ENCODE measurements at places on chromosomes 13 and 19. TPM values are rescaled to one million over a fixed set of nuclear protein-coding genes. Genes with fewer than 3 reads are reported as not detected.
A peak's percentile ranks its signal among the peaks of the same experiment; 100 is the strongest.

GRCh38 chr19:58401840-58402421 lies 6.5 kb downstream of the RNF225 start:
- peak overlapping the region; percentile 69 for H3K27ac ChIP-seq
- no peaks in the 10 kb centered on the region for H3K36me3 ChIP-seq
- no peaks in the 10 kb centered on the region for H3K4me1 ChIP-seq
- peak overlapping the region; percentile 41 for H3K4me3 ChIP-seq
- H3K27me3 ChIP-seq = peaks cover 1% of the 10 kb centered on the region

DNA sequence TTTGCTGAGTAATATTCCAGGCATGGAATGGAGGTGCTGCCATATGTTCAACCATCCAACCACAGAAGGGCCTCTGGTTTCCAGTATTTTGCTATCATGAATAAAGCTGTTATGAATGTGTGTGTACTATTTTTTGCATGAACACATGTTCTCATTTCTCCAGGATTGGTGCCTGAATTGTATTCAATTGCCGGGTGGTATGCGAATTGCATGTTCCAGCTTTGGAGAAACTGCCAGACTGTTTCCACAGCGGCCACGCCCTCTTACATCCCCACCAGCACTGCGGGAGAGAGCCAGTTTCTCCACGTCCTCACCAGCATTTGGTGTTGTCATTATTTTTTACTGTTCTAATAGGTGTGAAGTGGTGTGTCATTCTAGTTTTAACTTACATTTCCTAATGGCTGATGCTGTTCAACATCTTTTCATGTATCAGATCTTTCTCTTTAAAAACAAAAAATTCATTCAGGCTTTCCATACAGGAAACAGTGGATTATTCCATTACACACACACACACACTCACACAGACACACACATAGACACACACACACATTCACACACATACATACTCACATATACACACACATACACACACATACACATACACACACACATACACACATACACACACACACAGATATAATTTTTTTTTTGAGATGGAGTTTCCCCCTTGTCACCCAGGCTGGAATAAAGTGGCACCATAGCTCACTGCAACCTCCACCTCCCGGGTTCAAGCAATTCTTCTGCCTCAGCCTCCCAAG lies 154.1 kb downstream of the PTPRS start:
- DNase-seq = peak; percentile 64
- no peak overlapping the region for H3K4me3 ChIP-seq
- no peaks in the 10 kb centered on the region for H3K4me1 ChIP-seq

- no peaks in the 10 kb centered on the region for H3K36me3 ChIP-seq
- no peak overlapping the region for H3K4me3 ChIP-seq
- H3K4me1 ChIP-seq = no peaks in the 10 kb centered on the region
Measured at GRCh38 chr13:66665991-66666390, 564.1 kb downstream of the PCDH9 start.

DNA sequence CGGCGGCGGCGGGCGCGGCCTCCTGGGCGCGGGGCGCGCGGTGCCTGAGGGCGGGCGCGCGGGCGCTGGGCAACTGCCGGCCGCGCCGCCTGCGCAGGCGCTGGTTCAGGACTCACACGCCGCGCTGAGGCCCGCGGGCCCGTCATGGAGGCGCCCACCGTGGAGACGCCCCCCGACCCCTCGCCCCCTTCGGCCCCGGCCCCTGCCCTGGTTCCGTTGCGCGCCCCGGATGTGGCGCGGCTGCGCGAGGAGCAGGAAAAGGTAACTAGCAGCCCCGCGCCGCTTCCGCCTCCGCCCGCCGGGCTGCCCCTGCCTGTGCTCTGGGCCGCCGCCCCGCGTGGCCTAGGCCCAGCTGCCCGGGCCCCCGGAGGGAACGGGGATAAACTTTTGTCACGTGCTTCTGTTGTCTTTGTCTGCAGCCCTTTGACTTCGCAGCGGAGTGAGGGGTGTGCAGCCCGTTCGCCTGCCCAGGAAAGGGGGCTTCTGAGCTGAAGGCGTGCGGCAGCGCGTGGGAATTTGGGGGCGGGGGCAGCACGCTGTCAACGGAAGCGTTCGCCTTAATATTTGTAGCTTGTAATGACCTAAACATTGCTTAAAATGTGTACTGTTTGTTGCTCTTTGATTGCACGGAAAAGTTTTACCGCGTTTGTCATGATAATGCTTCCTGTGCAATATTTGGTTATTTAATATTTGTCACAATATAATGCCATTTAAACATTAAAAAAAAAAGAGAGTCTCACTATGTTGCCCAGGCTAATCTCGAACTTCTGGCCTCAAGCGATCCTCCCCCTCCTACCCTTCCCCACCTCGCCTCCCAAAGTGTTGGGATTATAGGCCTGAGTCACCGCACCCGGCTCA lies 594 bp downstream of the URI1 start:
- H3K4me3 ChIP-seq = peak overlapping the region; percentile 71
- H3K27me3 ChIP-seq = no peaks in the 10 kb centered on the region
- DNase-seq = no peak
- H3K36me3 ChIP-seq = no peaks in the 10 kb centered on the region
- peaks cover 35% of the 10 kb centered on the region for H3K4me1 ChIP-seq
- peak overlapping the region; percentile 76 for H3K27ac ChIP-seq

The CGB5 gene
- not detected for total RNA-seq

GRCh38 chr19:12954612-12954962 lies 2.4 kb downstream of the GADD45GIP1 start:
- no peak overlapping the region for H3K27ac ChIP-seq
- no peak overlapping the region for H3K4me3 ChIP-seq
- no peaks in the 10 kb centered on the region for H3K4me1 ChIP-seq

DNA sequence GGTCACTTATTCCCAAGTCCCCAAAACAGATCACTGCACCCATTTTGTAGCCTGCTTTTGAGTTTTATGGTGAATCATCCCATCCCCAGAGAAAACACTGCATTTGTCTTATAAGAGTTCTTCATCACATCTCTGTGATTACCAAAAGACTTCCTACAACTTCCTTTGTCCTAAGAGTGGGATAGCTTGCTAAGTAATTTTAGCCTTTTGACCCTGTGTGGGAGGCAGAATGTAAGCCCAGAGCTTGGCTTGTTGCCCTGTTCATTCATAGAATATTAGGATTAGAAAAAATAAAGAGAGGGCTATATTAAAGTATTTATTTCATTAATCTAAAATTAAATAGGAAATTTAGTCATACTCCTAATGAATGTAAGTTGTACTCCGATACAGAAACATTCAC lies 213.3 kb downstream of the MZT1 start:
- no peaks in the 10 kb centered on the region for H3K27me3 ChIP-seq
- H3K4me3 ChIP-seq = no peak overlapping the region
- H3K27ac ChIP-seq = no peak overlapping the region
- H3K36me3 ChIP-seq = no peaks in the 10 kb centered on the region
- H3K4me1 ChIP-seq = no peaks in the 10 kb centered on the region
- no peak for DNase-seq

GRCh38 chr19:55071129-55071502 lies 4.6 kb upstream of the EPS8L1 start:
- H3K4me3 ChIP-seq = no peak overlapping the region
- H3K36me3 ChIP-seq = no peaks in the 10 kb centered on the region
- H3K27ac ChIP-seq = no peak overlapping the region

- H3K27me3 ChIP-seq = no peaks in the 10 kb centered on the region
- no peaks in the 10 kb centered on the region for H3K36me3 ChIP-seq
- no peak overlapping the region for H3K27ac ChIP-seq
- no peak for DNase-seq
- no peak overlapping the region for H3K4me3 ChIP-seq
Measured at GRCh38 chr13:26988059-26988769, 183.4 kb downstream of the USP12 start.

DNA sequence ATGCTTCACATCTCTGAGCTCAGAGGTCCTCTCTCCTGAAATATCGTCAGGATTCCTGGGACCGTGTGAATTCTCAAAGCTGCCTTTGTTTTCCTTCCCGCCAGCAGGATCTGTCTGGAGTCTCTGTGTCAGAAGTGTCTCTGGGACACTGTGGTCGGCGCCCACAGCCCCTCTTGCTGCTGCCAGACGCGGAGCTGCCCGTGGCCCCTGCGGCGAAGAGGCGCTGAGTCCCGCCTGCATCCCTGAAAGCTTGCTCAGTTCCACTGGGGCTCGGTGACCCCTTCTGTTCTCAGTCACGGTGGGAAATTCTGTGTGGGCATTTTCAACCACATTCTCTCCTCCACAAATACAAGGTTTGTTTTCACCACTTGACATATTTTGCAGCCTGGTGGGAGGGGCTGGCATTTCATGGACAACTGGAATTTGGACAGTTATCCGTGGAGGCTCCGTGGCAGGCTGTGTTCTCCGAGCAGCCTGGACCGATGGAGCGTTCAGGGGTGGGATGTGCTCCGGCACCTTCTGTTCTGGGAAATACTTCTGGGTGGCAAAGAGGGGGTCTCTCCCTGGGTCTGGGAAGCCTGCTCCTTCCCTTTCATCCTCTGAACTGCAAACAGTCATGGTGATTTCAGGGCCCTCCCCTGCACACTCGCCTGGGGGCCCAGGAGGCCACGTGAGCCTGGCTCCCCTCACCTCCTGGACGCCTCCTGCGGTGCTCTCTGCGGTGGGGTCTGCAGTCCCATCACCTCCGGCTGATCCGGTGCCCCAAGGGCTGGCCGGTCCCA lies 42.6 kb upstream of the GRTP1 start:
- peaks cover 66% of the 10 kb centered on the region for H3K4me1 ChIP-seq
- H3K27me3 ChIP-seq = no peaks in the 10 kb centered on the region
- no peak for DNase-seq
- H3K36me3 ChIP-seq = no peaks in the 10 kb centered on the region
- H3K4me3 ChIP-seq = no peak overlapping the region
- peak overlapping the region; percentile 94 for H3K27ac ChIP-seq

The RFXAP gene
- total RNA-seq = 2.2 TPM

GRCh38 chr13:99280166-99280565 lies 22.0 kb upstream of the GPR18 start:
- no peaks in the 10 kb centered on the region for H3K4me1 ChIP-seq
- H3K4me3 ChIP-seq = no peak overlapping the region
- DNase-seq = no peak
- no peaks in the 10 kb centered on the region for H3K27me3 ChIP-seq
- peak overlapping the region; percentile 8 for H3K27ac ChIP-seq

- H3K4me1 ChIP-seq = peaks cover 10% of the 10 kb centered on the region
- no peaks in the 10 kb centered on the region for H3K36me3 ChIP-seq
- peak overlapping the region; percentile 79 for H3K27ac ChIP-seq
Measured at GRCh38 chr19:13033819-13034611, 38.7 kb downstream of the NFIX start.

DNA sequence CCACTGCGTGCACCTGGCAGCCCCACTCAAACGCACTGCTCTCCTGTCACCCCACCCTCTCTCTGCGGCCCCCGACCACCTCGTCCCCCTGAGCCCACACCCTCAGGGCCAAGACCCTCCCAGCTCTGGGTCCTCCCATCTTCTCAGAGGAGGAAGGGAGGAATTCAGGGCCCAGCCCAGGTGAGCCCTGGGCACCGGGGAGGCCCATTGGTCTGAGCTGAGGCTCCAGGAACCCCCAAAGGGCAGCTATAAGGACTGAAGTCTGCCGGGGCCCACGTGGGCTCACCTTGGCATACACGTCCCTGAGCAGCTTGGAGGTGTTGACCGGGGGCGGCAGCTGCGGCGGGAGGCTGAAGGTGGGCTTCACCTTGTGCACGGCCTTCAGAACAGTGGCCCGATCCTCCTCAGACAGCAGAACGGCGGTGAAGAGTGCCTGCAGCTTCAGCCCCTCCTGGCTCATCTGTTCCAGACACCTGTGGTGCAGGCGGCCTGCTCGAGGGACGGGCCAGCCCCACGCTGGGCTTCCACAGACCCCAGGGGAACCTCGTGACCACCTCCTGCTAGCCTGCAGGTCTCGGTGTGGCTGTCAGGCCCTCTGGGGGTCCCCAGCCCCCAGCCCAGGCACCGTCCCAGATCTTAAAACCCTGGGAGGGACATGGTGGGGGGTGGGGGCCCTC lies 8.8 kb downstream of the POLRMT start:
- no peak overlapping the region for H3K27ac ChIP-seq
- no peaks in the 10 kb centered on the region for H3K4me1 ChIP-seq
- DNase-seq = no peak

GRCh38 chr19:40157059-40157458 lies 34.2 kb upstream of the MAP3K10 start:
- DNase-seq = no peak
- H3K27me3 ChIP-seq = no peaks in the 10 kb centered on the region
- H3K4me1 ChIP-seq = no peaks in the 10 kb centered on the region
- H3K27ac ChIP-seq = no peak overlapping the region
- H3K36me3 ChIP-seq = no peaks in the 10 kb centered on the region

- no peaks in the 10 kb centered on the region for H3K4me1 ChIP-seq
- H3K27ac ChIP-seq = no peak overlapping the region
- no peaks in the 10 kb centered on the region for H3K27me3 ChIP-seq
- no peaks in the 10 kb centered on the region for H3K36me3 ChIP-seq
- no peak overlapping the region for H3K4me3 ChIP-seq
- no peak for DNase-seq
Measured at GRCh38 chr13:109818886-109819285, 32.5 kb upstream of the IRS2 start.

DNA sequence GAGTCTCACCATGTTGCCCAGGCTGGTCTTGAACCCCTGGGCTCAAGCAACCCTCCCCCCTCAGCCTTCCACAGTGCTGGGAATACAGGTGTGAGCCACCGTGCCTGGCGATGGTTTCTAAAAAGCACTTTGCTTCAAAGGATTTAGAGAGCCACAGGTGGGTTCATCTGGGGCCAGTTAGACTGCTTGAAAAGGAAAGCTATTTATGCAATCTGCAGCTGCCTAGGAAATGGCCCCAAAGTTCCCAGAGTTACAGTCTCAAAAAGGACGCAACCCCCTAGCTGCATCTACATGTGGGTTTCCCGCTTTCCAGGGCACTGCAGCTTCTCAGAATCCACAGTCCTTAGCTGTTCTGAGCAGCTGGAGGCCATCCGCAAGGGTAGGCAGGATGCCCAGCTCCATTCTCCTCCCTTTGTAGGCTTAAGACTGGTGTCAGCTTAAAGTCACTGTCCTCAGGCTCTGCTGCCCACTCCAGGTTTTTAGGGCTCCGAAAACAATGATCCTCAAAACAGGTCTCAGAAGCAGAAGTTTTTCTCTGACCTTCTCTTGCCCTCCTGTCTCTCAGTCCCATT lies 41.4 kb downstream of the ZNF823 start:
- no peaks in the 10 kb centered on the region for H3K27me3 ChIP-seq
- H3K27ac ChIP-seq = no peak overlapping the region
- no peaks in the 10 kb centered on the region for H3K36me3 ChIP-seq
- H3K4me1 ChIP-seq = peaks cover 7% of the 10 kb centered on the region

The RAB3A gene
- 27.0 TPM for total RNA-seq

- H3K27me3 ChIP-seq = no peaks in the 10 kb centered on the region
- DNase-seq = peak; percentile 71
- H3K4me3 ChIP-seq = no peak overlapping the region
- no peaks in the 10 kb centered on the region for H3K4me1 ChIP-seq
Measured at GRCh38 chr19:45798995-45799517, 6.4 kb upstream of the DMWD start.

The GARIN5A gene
- total RNA-seq = 2.3 TPM

DNA sequence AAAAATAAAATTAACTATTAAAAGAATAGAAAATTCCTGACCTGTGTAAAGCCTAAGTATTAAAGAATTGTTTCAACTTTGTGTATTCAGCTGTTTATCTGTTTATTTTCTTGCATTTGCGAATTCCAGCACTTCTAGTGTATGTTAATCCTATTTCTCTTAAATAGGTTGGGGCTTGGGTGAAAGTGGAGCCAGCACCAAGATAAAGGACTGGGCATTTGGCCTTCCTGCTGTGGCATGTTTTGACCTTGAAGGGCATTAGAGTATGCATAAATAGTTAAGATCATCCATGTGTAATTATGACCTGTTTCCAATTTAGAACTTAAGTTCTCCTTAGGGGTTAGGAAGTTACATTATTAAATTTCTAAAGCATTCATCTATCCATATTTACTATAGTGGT lies 151.3 kb downstream of the NBEA start:
- H3K4me1 ChIP-seq = no peaks in the 10 kb centered on the region
- no peak overlapping the region for H3K27ac ChIP-seq
- no peak overlapping the region for H3K4me3 ChIP-seq
- no peak for DNase-seq
- H3K27me3 ChIP-seq = no peaks in the 10 kb centered on the region
- H3K36me3 ChIP-seq = no peaks in the 10 kb centered on the region

The TUBGCP3 gene
- total RNA-seq = 14.7 TPM
